Activated B cell treated with CpG ODN at 0.5 μM for 24 hours (primary cell): ENCODE measurements at places on chromosomes 4 and X. TPM values are rescaled to one million over a fixed set of nuclear protein-coding genes. Genes with fewer than 3 reads are reported as not detected.

Gene CCSER1
- 14.4 and 20.1 TPM in 2 replicates for total RNA-seq

GRCh38 chrX:13897566-13897965, 80.7 kb upstream of the GPM6B start:
- no peak for DNase-seq

GRCh38 chr4:151291485-151291884, 14.5 kb downstream of the PRSS48 start:
- no peak for DNase-seq

Gene SPANXA1
- total RNA-seq = not detected in 2 replicates

Gene H2BW2
- total RNA-seq = 0.11 TPM in 1 of 2 replicates, not detected in the other

DNA sequence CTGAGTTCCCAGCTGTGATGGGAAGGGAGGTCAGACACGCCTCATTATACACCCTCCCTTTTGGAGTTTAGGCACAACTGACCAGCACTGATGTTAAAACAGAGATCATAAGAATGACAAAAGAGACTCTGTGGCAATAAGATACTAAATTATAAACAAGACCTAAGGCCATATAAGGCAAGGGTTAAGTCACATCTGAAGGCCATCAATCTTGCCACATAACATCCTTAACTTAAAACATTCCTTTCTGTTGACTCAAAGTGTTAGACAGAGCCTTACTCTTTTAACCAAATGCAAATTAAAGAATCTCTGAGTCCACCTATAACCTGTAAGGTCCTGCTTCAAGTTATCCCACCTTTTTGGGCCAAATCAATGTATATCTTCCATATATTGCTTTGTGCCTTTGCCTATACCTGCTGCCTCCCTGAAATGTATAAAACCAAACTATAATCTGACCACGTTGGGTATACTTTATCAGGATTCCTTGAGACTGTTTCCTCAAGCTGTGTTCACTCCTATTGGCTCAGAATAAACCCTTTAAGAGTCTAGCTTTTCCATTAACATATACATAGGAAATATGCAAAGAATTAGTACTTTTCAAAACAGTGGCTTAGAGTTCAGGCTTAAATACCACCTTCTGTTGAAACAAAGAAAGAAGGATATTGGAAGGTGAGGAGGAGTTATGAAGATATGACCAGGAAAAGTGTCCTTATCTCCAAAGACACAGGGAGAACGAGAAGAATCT, 214.4 kb upstream of the PPP1R2C start:
- no peak for DNase-seq

DNA sequence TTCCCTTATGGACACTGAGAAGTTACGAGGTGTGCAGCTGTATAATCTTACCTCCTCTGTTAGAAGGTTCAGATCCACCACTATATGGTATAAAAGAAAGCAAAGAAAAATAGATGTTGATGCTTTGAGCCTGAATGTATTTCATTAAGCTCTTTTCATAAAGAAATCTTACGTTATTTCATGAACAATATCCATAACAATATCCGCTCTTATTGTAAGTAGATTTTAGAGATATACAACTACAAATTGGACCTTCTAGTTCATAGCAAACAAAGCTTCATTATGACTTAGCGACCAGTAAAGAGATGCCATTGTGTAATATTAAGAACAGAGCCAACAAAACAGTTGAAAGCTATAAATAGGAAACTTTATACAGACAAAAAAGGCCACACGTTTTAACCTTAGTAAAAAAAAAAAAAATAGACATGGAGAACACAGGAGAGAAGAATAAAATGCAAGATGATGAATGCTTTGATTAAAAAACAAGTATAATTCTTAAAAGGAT, 203.6 kb downstream of the PDGFC start:
- no peak for DNase-seq

DNA sequence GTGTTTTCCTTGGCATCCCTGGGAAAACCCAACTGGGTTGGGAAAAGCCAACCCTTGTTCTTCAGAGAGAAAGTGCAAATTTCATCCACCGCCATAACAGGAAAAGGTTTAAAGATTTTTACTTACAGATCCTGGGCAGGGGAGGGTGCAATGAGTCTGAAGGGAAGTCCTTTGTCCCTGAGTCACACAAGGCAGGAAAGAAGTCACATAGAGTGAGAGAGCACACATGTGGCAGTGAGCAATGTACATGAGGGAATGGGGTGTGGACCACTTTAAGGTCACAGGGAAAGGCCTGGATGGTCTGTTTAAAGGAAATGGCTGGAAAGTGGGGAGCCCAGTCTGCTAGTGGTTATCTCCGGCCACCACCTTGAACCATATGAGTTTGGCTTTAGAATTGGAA, 248.9 kb downstream of the HS3ST1 start:
- DNase-seq = no peak

GRCh38 chrX:68703369-68703768, 55.9 kb downstream of the STARD8 start:
- no peak for DNase-seq

GRCh38 chrX:41946235-41946634, 22.9 kb upstream of the CASK start:
- no peak for DNase-seq

- no peak for DNase-seq
Observed at GRCh38 chrX:41759817-41760216, 35.8 kb downstream of the GPR82 start.

DNA sequence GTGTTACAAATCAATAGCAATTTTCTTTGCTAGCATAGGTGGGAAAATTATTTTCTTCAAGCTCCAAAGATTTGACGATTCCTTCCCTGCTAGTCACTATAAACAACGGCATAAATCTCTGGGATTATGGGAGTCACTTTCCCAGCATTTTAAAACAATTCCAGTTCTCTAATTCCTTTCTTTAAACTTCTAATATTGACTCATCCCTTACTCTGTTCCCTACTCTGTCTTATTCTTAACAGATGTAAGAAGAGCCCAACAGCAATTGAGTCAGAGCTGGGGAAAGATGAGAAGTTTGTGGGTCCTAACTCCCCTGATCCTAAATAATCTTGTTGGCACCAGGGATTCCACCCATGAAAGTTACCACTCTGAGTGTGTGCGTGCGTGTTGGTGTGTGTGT, 47.4 kb upstream of the IL21 start:
- DNase-seq = no peak

Gene GK
- total RNA-seq = 15.1 and 16.5 TPM in 2 replicates

- DNase-seq = no peak
Observed at GRCh38 chrX:53421125-53421524, 1.3 kb downstream of the SMC1A start.

GRCh38 chrX:16743604-16744325, 24.4 kb downstream of the SYAP1 start:
- no peak for DNase-seq

Gene MRFAP1L1
- total RNA-seq = 39.1 and 39.5 TPM in 2 replicates

GRCh38 chr4:140659943-140660700, 91.4 kb upstream of the UCP1 start:
- DNase-seq = no peak

Gene ANKRD37
- total RNA-seq = 10.4 and 11.2 TPM in 2 replicates

Gene GLRB
- not detected in 2 replicates for total RNA-seq

Gene TBC1D9
- 37.9 and 46.0 TPM in 2 replicates for total RNA-seq

DNA sequence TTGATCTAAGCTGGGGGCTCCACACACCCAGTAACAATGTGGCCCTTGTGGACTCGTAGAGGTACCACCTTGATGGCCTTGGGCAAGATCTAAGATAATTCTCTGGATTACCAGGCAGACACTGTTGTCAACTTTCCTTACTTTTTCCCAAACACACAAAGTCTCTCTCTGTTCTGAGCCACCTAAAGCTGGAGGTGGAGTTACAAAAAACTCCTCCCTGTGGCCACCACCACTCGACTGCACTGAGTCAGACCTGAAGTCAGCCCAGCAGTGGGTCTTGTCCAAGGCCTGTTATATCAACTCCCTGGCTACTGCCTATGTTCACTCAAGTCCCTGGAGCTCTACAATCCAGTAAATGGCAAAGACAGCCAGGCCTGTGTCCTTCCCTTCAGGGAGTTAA, 70.1 kb upstream of the TECRL start:
- DNase-seq = no peak

- DNase-seq = no peak
Observed at GRCh38 chrX:39809331-39809730, 288.4 kb downstream of the BCOR start.

Gene MAPK10
- total RNA-seq = 0.20 and 0.75 TPM in 2 replicates

Gene HSFX3
- not detected in 2 replicates for total RNA-seq

DNA sequence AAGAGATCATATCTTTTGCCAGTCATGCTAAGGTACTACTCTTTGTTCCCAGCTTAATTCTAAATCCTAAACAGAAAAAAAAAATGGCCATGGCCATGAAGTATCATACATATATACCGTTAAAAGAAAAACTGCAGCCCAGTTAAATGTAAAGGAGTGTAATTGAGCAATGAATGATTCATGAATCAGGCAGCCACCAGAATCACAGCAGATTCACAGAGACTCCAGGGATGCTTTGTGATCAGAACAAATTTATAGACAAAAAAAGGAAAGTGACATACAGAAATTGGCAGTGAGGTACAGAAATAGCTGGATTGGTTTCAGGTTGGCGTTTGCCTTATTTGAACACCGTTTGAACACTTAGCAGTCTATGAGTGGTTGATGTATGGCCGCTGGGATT, 42.1 kb upstream of the PDGFC start:
- no peak for DNase-seq

Gene MSX1
- total RNA-seq = not detected in 2 replicates

- no peak for DNase-seq
Observed at GRCh38 chrX:155666741-155667140, 54.0 kb upstream of the TMLHE start.

DNA sequence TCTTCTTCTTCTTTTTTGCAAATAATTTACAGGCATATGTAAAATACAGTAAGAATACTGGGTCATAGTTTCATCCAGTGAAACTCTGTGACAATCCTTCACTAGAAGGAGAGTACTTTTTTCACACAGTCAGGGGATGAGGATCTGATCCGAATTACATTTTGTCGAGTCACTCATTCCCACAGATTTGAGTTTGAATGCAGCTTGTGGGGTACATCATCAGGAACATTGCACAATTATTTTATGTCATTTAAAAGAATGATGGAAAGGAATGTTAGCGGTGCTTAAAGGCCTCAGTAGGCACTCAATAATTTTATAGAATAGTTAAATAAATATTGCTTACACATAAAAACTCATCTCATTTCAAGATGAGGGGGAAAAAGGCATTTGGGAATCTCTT, 88.6 kb downstream of the CHRNA9 start:
- no peak for DNase-seq

DNA sequence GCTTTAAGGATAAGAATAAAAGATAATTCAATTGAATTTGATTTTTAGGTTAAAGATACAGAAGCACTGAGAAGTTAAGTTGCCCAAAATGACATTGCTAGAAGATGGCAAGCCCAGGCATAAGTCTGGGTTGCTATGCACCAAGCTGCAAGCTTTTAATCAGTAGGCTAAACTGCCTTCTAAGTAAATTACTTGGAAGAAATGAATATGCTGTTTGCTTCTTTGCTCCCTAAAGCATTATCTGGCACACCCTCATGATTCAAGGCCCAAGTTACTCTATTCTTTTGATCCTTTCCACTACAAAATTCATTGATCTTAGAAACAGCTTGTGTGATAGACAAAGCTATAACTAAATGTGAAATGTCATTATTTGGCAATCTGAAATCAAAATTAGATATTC, 1991.1 kb downstream of the ARAP2 start:
- DNase-seq = no peak

GRCh38 chr4:168139336-168139735, 47.0 kb downstream of the ANXA10 start:
- DNase-seq = no peak

DNA sequence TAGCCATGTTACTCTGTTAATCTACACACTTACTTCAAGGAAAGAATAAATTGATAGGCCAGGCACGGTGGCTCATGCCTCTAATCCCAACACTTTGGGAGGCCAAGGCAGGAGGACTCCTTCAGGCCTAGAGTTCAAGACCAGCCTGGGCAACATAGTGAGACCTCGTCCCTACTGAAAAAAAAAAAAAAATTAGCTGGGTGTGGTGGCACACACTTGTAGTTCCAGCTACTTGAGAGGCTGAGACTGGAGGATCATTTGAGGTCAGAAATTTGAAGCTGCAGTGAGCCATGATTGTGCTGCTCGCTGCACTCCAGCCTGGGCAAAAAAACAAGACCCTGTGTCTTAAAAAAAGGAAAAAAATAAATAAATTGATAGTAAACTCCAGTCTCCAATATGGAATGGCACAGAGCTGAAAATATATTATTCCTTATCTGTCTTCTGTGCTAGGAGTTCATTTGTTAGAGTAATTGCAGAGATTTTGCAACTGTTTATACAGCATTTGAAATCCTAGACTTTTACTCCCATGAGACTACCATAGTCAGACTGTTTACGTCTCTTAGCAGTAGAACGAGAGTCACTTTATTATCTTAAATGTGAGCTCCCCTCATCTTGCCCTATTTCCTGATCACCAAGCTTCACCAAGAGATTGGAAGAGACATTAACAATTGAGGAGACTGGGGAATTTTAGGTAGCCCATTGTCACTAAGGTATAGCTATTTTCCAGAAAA, 18.8 kb upstream of the TMEM131L start:
- no peak for DNase-seq

Gene SOWAHD
- 9.7 and 9.9 TPM in 2 replicates for total RNA-seq

Gene TASL
- total RNA-seq = 27.0 and 27.7 TPM in 2 replicates

DNA sequence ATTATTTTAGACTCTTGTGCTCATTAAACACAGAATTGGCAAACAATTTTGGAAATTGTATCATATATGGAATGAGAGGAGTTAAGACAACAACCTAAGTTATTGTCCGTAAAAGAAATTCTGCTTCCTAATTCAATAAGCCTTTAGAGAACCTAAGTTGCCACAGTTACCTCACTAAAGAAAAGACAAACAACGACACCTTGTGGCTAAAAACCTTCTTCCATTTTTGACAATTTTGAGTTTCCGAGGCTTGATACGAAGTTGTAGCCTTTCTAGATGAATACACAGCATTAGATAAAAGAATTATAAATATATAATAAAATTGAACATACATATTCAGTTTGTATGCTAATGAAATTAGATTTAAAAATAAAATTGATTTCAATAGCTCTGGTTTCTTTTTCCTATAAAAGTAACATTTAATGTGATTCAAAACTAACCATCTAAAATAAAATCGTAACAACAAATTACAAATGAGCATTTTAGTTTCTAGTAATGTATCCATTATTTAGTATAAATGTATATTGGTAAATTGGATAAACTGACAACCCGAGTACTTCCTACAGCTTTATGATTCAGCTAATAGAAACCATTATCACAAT, 275.1 kb downstream of the GPM6A start:
- no peak for DNase-seq
